ENCODE measurements at places on chromosomes 13 and 19. TPM values are rescaled to one million over a fixed set of nuclear protein-coding genes. Genes with fewer than 3 reads are reported as not detected.

- no peaks in the 10 kb centered on the region for H3K27me3 ChIP-seq
- H3K4me1 ChIP-seq = no peaks in the 10 kb centered on the region
- no peaks in the 10 kb centered on the region for H3K36me3 ChIP-seq
- no peak for DNase-seq
- no peak overlapping the region for H3K4me3 ChIP-seq
- H3K27ac ChIP-seq = no peak overlapping the region
Observed at GRCh38 chr13:64347664-64348063, 2882.5 kb downstream of the PCDH9 start.

DNA sequence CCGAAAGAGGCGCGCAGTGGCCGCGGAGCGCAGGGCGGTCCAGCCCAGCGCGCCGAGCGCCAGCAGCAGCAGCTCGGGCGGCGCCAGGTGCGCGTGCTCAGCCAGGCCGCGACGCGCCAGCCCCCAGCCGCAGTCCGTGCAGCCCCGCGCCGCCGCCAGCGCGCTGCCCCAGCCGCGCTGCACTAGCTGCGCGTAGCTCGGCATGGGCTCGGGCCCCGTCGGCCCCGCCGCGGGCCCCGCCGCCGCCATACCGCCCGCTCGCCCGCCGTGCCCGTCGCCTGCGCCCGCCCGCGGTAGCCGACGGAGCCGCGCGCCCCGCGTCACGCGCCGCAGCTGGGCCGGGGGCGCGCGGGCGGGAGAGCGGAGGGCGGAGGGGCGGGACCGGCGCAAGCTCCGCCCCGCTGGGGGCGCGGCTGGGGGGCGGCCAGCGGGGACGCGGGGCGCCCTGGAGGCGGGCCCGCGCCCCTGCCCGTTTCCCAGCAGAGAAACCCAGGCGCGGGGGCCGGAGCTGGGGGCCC is at the start of gene CERS1:
Gene CERS1, minus strand, starts transcription at position 335 of the 518 bp plus-strand sequence. Its CDS starts 86 bp downstream, at position 249.
- H3K27me3 ChIP-seq = no peaks in the 10 kb centered on the region
- peak within 1 kb of the TSS; percentile 60 for H3K4me3 ChIP-seq
- no peak within 1 kb of the TSS for H3K27ac ChIP-seq
- H3K36me3 ChIP-seq = no peaks in the 10 kb centered on the region
- H3K4me1 ChIP-seq = peaks cover 10% of the 10 kb centered on the region
- DNase-seq = peak; percentile 57

DNA sequence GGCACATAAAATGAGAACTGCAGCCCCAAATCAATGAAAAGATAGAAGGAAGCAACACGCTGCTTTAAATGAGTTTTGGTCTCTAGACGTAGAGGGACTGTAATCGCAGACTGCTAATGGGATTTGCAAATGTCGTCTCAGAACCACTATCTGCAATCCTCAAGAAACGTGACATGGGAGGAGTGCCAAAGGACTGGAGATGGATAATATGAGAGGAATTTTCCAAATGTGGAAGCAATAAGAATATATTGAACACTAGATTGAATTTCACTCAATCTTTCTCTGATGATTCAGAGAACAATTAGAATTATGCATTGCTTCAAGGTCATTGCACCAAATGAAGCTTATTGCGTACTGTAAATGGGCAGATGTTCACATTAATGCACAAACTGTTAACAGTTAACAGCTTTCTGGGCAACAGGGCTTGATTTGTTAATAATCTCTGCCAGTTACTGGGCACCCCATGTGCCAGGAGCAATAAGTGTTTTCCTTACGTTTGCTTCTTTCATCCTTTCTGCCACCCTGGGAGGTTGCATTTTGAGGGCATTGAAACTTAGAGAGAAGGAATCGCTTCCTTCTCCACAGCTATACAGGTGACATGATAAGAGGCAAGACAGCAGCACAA is 62.8 kb upstream of the WASF3 start:
- no peak overlapping the region for H3K4me3 ChIP-seq
- no peaks in the 10 kb centered on the region for H3K27me3 ChIP-seq
- H3K36me3 ChIP-seq = no peaks in the 10 kb centered on the region
- DNase-seq = no peak

- H3K4me3 ChIP-seq = peak overlapping the region; percentile 18
- no peak overlapping the region for H3K27ac ChIP-seq
- H3K27me3 ChIP-seq = no peaks in the 10 kb centered on the region
- H3K4me1 ChIP-seq = peaks cover 18% of the 10 kb centered on the region
- DNase-seq = no peak
Observed at GRCh38 chr13:109273326-109273751, 513.0 kb downstream of the IRS2 start.

DNA sequence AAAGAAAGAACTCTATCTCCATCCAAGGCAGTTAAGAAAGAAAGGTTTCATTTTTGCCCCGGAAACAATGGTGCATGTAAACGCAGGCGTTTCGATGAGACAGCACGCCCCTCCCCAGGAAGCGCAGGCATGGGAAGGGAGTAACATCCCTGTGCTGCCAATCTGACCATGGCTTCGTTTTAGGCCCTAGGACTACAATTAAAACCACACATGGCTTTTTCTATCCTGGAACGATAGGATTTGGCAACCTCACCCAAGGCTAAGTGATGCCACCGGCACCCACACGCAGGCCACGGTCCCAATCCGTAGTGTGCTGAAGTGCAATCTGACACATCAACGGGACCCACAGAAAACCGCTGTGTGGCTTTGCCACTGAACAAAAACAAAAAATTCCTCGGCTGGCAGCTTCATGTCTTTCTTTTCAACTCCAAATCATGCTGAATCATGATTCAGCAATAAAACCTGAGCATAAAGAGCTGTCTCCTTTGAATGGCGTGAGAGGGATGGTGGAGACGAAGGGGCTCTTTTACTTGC is 24.2 kb downstream of the RANBP3 start:
- H3K4me1 ChIP-seq = peaks cover 54% of the 10 kb centered on the region
- no peaks in the 10 kb centered on the region for H3K27me3 ChIP-seq
- DNase-seq = peak; percentile 21
- H3K4me3 ChIP-seq = no peak overlapping the region

DNA sequence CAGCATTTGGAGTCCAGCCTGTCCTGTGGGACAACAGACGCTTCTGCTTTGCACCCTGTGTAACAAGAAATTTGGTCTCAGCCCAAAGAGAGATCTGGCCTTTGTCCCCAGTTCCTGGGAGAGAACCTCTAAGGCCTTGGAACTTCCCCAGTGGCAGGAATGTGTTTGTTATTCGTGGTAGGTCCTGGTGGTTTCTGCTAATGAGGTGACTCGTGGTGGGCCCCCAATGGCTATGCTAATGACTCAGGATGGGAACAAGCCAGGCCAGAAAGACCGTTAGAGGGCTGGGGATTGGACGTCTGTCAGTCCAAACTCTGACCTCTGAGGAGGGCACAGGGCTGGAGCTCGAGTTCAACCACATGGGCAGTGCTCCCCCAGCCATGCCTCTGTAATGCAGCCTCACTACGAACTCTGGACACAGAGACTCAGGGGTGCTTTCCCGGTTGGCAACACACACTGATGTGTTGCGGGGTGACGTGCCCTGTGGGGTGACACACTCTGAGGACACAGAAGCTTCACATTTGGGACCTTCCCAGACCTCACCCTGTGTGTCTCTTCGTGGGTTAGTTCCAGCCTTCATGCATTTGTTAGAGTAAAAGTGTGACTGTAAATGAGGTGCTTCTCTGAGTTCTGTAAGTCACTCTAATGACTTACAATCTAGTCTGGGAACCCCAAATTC is 38.9 kb downstream of the TEX29 start:
- no peak overlapping the region for H3K27ac ChIP-seq
- DNase-seq = no peak
- no peaks in the 10 kb centered on the region for H3K36me3 ChIP-seq

PRRG2 gene
- 1.9 TPM for total RNA-seq

FOSB gene
- total RNA-seq = 1.9 TPM

All from A673 (cell line).